Upper lobe of left lung (tissue), 6 donors: ENCODE measurements at places on chromosomes 12 and 14.

DNA sequence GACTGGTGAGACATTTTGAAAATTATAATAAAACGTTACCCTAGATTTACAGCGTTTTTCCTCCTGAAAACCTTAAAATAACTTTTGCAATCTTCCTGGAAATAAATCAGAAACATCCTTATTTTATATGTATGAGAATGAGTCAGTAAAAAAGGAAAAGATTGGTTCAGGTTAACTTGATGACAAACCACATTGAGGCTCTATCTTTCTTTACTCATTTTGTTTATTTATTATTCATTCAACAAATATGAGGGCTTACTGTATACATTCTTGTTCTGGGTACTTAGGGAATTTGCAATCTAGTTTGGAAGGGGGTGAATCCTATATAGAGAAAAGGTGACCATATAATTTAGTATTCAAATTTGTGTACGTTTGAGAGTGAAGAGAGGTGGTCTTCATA, 156.6 kb downstream of the UNC79 start:
- no peak for DNase-seq

DNA sequence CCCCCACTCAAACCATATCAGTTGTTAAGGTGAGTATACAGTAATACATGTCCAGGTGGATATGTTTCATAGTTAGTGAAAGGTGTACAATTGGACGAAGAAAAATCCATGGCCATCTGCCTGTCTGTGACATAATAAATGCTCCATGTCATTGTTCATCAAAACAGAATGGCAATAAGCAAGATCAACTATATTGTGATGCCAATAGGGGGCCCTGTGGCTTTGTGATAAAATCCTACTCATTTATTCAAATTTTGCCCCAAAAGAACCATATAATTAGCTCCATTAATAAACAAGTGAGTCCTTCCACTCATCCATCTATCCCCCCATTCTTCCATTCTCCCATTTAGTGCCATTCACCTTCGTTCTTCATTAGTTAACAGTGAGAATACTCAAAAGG, 102.0 kb downstream of the MGST1 start:
- DNase-seq: no peak

GRCh38 chr12:41967668-41968500, 176.8 kb downstream of the GXYLT1 start:
- no peak for DNase-seq

DNA sequence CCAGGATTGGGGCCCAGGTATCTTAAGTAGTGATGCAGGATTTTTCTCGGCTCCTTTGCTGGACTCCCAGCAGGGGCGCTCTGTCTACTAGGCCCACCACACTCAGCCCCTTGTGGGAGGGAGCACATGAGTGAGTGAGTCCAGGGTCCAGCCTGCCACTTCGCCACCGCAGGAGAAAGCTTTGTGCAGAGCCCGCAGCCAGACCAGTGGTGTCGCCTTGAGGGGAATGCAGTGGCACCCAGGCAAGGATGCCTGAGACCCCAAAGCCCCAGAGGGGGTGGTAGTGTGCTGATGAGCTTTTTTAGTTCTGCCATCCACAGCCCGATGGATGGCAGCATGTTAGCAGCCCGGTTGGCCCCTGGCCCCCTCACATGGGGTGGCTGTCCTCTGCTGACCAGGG, 5.4 kb upstream of the MRPS35 start:
- DNase-seq: no peak

GRCh38 chr14:99424306-99424877, 56.3 kb downstream of the SETD3 start:
- no peak for DNase-seq

GRCh38 chr14:29320286-29320685, 553.7 kb downstream of the FOXG1 start:
- DNase-seq: no peak

DNA sequence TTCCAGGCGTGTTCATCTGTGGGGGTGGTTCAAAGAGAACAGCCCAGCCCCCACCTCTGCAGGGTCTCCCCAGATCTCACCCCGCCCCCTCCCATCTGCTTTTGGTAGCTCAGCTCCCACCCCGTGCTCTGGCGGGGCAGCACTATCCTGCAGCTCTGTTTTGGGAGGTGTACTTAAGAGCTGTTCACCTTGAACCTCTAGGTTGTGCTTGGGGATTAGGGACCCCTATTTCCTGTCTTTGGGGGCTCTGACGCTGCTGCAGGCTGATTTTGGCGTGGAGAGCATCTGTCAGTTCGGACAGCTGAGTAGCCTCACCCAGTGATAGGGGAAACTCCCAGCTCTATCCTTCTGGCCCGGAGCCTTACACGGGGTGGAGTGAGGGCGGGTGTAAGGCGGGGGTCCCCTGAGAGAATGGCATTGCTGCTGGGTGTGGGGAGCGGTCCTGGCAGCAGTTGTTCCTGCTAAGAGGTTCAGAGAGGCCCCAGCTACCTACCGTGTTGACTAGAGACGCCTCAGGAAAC, 765 bp downstream of the TMEM120B start:
- DNase-seq: no peak

DNA sequence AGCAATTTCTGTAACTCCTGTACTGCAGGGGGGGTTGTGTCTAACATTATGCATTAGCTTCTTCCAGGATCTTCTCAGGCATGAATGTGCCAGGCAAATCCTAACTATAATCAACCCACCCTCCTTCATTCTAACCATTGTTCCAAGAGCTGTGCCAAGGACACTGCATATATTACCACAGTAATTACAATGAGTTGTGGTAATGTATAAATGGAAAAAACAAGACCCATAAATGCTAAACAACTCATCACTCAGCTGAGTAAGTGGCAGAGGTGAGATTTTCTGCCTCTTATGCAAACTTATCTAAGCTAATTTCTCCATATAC, 80.6 kb downstream of the PRKD1 start:
- no peak for DNase-seq

DNA sequence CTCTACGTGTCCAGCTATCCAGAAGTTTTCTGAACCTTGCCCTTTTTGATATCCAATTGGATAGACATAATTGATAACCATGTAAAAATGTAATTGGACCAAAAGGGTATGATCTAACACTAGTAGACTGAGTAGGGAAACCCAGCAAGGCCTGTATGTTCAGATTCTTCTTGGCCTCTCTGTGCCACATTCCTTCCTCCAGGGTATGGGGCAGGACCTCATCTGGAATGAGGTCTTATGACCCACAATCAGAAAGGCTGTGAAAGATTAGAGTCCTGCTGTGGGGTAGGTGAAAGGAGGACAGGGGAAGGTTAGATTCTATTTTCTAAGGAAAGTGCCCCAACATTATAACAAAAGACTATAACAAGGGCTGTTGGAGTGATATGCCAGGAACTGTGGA, 51.3 kb upstream of the A2ML1 start:
- no peak for DNase-seq

DNA sequence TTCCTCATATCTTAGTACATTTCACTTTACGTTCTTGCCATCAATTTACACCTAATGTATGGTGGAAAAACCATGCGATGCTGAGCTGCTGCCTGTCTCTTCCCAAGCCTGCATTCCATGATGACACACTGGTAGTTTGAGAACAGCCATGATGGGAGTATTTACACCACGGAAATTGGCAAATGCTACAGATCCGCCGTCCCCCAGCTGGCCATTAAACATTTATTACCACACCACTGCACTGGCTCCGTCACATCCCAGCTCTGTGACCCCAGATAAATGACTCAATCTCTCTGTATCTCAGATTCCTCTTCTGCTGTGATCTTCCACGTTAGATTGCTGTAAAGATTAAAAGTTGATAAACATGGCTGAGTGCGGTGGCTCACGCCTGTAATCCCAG, 13.9 kb downstream of the ESRRB start:
- DNase-seq: no peak

GRCh38 chr12:116143909-116144308, 133.6 kb downstream of the MED13L start:
- no peak for DNase-seq

DNA sequence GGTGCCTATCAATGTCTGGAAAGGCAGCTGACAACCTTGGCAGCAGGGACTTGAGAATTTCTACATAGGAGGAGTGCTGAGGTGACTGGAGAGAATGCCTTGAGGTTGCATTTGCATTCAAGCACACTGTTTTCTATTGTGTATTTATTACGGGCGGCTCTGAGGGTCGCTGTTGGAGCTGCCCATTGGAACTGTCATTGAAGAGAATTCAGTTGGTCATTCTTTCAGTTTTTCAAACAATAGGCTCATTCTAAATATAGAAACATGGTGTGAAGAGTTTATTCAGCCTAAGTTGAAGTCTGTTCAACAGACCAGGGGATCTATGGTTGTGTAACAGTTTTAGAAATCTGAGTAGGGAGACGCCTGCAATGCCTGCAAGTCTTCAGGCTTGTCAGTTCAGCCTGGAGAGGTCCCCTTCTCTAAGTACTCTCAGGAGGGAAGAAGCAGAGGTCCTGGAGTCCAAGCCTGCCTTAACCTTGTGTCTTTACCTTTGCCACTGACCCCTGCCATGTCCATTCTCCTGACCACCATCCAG, 9.8 kb upstream of the ABHD12B start:
- DNase-seq: no peak

DNA sequence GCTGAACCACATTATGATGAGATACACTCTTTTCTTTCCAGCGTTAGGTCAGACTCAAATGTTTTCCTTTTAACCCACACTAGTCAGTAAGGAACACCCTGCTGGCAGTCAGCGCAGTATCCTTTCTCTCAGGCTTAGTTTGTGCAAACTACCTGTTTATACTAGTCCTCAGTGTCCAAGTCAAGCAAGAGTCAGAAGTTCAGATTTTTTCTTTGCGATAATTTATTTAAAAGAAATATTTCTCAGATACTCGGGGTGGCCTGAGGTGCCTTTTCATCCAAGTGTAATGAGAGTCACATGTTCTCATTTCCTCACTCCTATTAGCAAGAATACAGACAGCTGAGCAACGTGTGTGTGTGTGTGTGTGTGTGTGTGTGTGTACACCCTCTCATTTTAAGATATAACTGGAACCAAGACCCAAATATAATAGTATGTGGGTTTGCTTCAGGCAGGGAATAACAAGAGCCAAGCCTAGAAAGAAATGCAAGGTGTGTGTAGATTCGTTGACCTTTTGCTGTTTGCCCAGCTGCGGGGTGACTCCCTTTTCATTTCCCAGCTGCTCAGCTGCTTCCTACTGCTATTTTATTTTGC, 182.7 kb downstream of the KICS2 start:
- DNase-seq: no peak

GRCh38 chr12:100381379-100381778, 24.5 kb downstream of the SLC17A8 start:
- no peak for DNase-seq

DNA sequence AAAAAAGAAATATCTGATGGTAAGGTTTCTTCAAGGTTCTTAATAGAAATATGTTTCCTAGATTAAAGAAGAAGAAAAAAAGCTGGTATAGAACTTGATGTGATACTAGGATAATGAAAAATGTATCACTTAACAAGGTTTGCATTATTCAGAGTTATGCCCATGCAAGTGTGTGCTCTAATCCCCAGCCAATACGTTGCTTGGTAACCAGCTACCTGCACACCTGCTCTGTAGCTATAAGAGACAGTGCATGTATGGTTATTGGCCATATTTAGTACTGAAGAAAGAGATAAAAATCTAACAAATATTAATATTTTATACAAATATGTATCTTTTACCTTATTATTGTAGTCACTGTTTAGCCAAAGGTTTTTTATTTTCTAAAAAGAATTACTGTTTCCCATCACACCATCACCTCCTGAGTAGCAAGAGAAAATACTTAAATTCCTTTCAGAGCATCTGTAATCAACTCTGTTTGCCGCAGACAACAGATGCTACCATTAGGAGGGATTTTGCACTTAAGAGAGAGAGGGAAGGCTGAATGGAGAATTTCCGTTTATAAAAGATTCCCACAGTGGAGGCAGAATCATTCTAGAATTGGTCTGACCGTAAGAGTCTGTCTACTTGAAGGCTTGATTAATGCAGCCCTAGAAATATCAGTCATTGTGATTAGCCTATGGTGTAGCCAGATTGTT, 115.6 kb downstream of the NEDD1 start:
- no peak for DNase-seq

DNA sequence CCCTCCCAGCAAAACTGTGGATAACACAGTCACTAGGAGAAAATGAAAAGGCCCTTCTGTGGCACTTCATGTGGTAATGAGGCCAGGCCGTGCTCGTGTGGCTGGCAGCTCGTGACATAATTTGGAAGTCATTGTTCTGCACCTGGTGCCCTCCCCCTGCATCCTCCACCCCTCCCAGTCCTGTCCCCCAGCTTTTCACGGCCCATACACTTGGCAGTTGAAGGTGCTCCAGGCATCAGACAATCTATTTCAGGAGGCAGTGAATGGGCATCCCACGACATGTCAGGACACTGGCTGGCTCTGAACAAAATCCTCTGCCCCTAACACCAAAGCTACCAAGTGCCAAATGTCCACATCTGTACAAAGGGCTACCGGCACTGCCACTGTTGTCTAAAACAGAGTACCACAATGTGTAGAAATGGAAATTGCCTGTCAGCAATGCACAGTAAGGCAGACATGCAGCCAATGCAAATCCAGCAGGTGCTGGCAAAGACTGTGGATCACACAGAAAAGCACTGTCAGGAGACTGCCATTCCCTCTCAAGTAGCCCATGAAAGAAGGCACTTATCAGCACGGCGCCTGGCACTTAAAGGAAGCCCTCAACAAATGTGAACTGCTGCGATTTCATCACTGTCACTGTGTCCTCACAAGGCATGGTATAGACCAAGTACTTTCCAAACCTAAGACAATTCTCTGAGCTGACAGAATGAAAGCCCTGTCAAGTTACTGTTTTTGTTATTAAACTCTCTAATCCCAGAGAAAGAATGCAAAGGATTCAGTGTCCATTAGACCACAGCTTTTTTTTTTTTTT, 39.1 kb downstream of the CORO1C start:
- no peak for DNase-seq

DNA sequence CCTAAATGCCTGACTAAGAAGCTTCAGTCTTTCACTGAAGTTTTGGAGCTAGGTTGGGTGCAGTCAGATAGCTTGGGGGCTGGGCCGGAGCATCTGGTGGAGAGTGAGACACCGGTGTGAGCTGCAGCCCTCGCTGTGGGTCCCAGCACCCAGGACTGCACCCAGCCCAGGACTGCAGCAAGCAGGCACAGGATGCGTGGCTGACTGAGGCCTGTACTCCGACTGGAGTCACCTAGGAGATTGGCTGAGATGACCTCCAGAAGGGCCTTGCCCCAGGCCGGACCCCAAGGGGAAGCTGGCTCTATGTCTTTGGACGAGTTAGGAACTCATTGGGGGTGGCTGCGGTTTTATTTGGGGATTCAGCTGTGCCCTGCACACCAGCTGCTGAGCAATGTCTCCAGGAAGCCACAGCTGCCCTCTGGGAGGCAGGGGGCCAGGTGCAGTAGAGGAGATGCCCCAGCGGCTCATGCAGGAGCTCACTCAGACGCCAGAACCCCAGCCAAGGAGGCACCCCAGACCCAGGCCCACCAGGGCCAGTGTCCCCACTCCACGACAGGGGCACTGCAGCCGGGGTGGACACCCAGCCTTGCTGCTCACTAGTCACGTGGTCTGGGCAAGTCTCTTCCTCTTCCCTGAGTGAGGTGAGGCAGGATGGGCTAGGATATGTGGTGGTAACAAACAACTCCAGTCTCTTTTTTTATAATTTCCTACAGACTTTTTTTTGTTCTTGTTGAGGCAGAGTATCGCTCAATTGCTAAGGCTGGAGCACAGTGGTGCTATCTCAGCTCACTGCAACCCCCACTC, 31.8 kb upstream of the RCOR1 start:
- no peak for DNase-seq

- DNase-seq: no peak
Observed at GRCh38 chr12:129163461-129163860, 310.2 kb downstream of the GLT1D1 start.

GRCh38 chr12:57738661-57739237, at the start of gene AGAP2:
Gene AGAP2 (minus strand): TSS chr12:57738742. CDS start chr12:57738246, 496 bp downstream.
- DNase-seq: no peak

GRCh38 chr14:89615421-89615820, 198.4 kb upstream of the FOXN3 start:
- DNase-seq: no peak
